EL (cell line): ENCODE measurements at places on chromosomes 3 and 15.

DNA sequence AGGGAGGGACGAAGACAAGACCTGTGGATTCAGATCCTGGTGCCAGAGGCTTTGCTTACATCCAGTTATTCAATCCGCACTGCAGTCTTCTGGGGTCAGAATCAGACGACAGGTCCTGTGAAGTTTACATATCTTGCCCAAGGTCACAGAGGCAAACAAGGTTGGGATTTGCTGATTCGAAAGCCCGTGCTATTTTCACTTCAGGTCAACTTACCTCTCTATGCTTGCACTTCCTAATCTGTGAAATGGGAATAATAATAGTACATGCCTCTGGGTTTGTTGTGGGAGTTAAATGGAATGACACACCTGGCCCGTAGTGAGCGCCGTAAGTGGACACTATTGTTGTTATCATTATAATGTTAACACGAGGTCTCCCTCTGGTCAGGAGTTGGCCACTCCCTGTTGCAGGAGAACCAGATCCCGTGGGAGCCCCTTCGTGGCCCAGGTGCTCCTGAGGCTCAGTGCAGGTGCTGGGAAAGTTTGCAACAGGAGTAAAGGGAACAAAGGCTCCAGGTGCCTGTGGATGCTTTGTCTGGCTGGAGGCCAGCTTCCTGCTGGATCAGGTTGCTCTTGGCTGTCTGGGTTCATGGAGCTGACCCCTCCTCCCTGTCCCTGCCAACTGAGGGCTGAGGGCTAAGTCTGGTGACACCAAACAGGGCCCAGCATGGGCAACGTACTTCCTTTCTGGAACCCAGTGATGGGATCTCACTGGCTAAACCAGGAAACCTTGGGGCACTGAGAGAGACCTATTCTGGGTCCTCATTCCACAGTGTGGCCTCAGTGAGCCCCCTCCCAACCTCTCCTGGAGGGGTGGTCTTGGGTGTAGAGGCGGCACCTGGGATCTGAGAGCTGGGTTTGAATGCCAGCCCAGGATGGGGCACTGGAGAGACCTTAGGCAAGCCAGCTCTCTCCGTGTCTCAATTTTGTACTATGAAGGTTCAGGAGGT is 40.1 kb upstream of the SEMA4B start:
- DNase-seq, result no peak

- DNase-seq, result no peak
These were observed 20.9 kb downstream of the MRAS start for GRCh38 chr3:138369151-138369900.

- no peak for DNase-seq
These were observed 716.5 kb upstream of the GOLIM4 start for GRCh38 chr3:168812234-168812633.

- no peak for DNase-seq
These were observed 232.1 kb downstream of the CTNNB1 start for GRCh38 chr3:41431386-41431785.

GRCh38 chr15:69489073-69489571 is 36.5 kb downstream of the RPLP1 start:
- no peak for DNase-seq

GRCh38 chr3:122091602-122092295 is 36.6 kb downstream of the CD86 start:
- DNase-seq, result no peak

- peak; percentile 91 for DNase-seq
These were observed at the start of gene CCDC13 for GRCh38 chr3:42772670-42773408. Gene CCDC13, minus strand, starts transcription at chr3:42773253. Its CDS starts 14,908 bp downstream, at chr3:42758345.

DNA sequence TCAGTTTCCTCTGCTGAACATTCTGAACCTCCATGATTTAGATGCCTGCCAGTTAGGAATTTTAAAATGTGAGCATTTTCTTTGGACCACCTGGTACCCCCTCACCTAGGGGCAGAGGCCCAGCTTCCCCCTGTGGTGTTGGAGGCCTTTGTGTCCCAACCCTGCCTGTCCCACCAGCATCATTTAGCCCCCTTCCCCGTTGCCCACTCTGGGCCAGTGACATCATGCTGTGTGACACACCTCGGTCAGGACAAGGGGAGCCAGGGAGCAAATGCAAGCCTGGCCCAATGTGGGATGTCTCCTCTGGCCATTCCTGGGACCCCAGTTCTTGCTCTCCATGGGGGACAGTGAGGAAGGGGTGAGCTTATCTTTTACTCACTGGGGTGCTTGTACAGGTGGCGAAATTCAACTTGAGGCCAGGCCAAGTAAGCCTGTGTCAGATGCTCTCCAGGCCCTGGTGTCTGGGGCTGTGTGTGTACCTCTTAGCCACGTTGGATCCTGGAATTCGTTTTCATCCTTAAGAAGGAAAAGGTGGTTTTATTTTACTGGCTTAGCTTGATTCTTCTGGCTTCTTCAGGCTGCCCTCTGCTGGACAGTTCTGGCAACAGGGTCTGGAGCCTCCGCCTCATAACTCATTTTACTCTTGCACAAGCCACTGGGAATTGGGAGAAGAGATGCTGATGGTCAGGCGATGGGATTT is 49.7 kb upstream of the MYZAP start:
- peak; percentile 70 for DNase-seq

- DNase-seq, result no peak
These were observed 42.2 kb downstream of the SYN2 start for GRCh38 chr3:12046406-12046805.

- no peak for DNase-seq
These were observed 152.0 kb downstream of the OPA1 start for GRCh38 chr3:193744822-193745684.

- DNase-seq, result no peak
These were observed 183.6 kb upstream of the TLE3 start for GRCh38 chr15:70281261-70281810.

DNA sequence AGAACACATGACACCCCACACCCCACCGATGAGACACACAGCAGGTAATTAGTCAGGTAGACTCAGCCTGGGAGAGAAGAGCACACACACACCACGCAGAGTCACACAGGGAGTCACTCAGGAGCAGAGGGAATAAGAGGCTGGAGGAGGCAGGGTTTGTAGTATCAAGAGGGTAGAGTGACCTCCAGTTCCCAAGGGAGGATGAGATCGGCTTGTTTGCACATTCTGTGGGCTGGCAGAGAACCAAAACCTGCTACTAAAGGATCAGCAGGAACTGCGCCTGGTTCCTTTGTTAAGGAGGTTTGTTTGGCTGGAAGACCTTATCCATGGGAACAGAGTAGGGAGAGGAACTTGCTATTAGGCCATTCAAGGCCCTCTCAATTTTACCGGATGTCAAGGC is 281.4 kb upstream of the SLCO3A1 start:
- DNase-seq, result peak; percentile 4

GRCh38 chr15:48190932-48191573 is 412 bp upstream of the CTXN2 start:
- DNase-seq, result peak; percentile 56

GRCh38 chr15:50181201-50181968 is 611 bp upstream of the SLC27A2 start:
- no peak for DNase-seq

DNA sequence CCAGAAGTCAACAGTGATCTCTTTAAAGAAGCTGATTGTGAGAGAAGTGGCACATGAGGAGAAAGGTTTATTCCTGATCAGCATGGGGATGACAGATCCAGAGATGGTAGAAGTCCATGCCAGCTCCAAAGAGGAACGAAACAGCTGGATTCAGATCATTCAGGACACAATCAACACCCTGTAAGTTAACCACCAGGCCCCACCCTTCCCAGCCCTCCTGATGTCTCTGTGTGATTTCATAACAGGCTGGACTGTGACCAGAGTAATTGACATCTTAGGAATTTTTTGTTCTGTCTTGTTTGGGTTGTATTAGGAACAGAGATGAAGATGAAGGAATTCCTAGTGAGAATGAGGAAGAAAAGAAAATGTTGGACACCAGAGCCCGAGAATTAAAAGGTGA is 67.7 kb downstream of the KLHL25 start:
- peak; percentile 38 for DNase-seq

- DNase-seq, result no peak
These were observed 12.2 kb downstream of the CAV3 start for GRCh38 chr3:8745619-8746370.

DNA sequence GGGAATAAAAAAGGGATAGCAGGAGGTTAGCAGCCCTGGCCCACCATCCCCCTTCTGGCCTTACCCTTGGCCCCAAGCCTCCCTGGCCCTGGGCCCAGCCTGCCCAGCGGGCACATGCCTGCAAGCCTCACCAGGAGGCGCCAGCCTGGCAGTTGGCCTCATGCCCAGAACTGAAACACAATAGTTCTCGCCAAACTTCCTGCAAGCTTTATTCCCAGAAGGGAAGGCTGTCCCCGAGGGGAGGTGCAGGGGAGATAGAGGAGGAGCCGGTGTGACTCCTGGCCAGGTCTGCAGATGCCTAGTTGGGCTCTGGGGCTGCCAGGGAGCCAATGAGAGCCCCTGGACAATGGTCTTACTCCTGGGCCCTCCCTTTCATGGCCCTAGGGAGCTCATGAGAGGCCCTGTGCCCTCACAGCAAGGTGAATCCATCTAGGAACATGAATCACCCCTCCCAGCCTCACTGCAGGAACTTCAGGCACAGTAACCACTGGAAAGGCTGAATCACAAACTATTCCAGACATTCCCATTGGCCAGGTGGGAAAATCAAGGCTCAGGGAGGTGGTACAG is 4.0 kb downstream of the CCDC33 start:
- peak; percentile 83 for DNase-seq

DNA sequence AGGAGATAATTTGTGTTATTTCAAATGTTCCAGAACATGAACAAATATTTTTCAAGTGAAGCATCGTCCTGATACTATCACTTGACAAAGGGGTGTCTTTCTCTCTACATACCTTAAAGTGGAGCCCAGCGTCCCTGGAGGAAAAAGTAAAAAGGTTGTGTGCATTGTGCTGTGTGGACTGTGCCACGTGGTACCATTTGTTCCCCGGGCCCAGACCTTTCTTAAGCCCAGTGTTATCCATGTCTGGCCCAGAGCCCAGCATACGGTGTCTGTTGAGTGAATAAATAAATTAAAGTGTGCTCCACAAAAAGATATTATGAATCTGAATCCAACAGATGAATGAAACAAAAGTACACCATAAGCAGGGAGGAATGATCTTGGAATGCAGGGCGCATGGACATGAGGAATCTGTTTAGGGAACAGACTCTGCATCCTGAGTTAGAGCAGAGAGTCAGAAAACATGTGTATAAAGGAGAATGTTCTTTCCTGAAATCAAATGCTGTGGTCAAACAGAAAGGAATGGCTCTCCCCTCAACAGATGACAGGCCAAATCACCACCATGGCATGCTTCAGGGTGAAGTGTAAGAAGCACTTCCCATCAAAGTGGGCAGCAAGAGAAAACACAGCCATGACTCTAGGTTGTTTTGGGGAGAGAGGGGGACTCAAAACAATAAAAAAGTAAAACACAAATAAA is 8.1 kb upstream of the PRSS50 start:
- peak; percentile 29 for DNase-seq

GRCh38 chr3:30505866-30506520 is 100.4 kb upstream of the TGFBR2 start:
- DNase-seq, result no peak

GRCh38 chr3:126969586-126969985 is 13.3 kb upstream of the PLXNA1 start:
- DNase-seq, result no peak

DNA sequence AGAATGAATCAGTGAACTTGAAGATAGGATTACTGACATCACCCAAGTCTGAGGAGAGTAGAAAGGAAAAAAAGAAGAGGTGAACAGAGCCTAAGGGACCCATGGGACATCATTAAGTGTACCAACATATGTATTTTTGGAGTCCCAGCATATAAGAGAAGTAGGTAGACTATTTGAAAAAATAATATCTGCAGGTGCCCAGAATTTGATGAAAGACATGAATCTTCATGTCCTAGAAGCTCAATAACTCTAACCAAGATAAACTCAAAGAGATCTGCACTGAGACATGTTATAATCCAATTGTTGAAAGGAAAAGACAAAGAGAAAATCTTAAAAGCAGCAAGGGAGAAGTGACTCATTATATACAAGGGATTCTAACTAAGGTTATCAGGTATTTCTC is 39.0 kb downstream of the SPESP1 start:
- no peak for DNase-seq

DNA sequence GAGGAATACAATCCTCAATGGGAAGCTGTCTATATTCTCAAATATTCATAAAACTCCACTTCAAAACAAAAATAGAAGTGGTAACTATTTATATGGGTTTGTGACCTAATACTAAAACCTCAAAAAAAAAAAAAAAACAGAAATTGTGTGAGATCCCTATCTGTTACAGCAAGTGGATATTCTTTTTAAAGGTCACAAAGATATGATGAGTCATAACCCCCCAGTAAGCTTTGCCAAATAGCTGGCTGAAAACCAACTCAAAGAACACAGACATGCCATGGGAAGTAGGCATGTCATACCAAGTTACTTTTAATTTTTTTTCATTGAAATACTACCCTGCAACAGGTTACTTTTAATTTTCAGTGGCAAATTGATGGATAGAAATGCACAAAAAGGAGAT is 62.5 kb downstream of the CBLB start:
- peak; percentile 88 for DNase-seq

DNA sequence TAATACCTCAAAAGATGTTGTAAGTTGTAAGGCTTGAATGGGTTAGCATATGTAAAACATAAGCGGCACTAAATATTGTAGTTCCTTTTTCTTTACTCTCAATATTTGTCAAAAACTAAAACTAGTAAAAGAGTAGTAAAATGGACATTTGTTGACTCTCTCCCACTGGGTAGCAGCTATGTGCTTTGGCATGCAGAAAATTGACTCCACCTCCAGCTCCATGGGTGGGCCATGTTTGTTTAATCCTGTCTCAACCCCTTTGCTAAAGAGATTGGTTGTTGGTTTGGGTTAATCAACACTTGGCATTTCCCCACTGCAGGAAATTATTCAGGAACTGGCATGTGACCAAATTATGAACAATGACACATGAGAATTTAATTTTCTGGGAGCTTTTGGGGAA is 114.8 kb downstream of the EOMES start:
- DNase-seq, result peak; percentile 45

DNA sequence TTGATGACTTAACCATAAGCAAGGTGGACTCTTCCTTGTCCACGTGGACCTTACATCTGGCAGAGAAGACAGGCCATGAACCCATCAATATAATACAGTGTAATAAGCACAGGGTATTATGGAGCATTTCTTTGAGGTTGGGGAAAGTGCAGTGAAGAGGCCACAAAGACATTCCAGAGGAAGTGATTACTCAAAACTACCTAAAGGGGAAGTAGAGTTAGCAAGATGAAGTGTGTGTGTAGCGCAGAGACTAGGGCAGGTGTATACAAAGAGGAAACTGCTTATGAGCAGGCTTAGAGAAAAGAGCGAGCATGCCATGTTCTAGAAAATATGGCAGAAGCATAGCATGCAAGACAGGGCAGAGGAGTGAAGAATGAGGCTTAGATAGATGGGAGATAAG is 17.9 kb downstream of the CP start:
- DNase-seq, result no peak

- DNase-seq, result no peak
These were observed 163.1 kb downstream of the STAC start for GRCh38 chr3:36543276-36543997.

DNA sequence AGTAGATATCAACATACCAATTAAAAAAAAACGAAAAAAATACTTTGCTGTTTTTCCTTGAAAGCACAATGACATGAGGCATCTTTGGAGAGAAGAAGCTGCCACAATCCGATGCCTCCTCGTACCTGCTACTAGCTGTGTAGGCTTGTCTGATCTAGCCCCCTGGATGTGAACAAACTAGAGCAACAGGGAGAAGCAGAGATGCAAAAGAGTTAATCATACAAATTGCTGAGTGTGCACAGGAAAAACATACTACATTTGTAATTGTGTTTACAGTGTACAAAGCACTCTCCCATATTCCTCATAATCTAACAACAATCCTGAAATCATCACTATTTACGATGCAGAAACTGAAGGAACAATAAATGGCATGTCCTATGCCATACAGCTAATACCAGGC is 227.0 kb upstream of the CTNNB1 start:
- DNase-seq, result no peak
